ENCODE measurements at places on chromosomes 16 and 17.

GRCh38 chr16:57383276-57384247, 11.3 kb downstream of the CX3CL1 start:
- DNase-seq = peak; percentile 30

DNA sequence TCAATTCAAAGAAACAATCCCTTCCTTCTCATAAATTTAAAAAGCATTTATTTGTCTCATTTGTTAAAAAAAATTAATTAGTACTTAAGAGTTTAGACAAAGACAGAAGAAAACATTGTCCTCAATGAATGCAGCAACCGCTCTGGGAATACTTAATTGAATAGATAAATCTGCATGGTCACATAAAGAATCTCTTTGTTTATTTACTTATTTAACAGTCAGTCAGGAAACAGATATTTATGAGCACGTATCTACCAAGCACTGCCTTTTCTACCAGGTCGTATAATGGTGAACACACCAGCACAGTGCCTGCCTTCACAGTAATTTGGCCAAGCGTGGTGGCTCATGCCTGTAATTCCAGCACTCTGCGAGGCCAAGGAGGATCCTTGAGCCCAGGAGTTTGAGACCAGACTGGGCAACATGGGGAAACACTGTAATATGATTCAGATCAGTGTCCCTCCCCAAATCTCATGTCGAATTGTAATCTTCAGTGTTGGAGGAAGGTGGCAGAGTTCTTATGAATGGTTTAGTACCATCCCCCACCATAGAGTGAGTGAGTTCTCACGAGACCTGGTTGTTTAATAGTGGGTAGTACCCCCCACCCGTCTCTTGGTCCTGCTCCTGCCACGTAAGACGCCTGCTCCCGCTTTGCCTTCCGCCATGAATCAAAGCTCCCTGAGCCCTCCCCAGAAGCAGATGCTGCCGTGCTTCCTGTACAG, 8.1 kb downstream of the WIPI1 start:
- no peak for DNase-seq

DNA sequence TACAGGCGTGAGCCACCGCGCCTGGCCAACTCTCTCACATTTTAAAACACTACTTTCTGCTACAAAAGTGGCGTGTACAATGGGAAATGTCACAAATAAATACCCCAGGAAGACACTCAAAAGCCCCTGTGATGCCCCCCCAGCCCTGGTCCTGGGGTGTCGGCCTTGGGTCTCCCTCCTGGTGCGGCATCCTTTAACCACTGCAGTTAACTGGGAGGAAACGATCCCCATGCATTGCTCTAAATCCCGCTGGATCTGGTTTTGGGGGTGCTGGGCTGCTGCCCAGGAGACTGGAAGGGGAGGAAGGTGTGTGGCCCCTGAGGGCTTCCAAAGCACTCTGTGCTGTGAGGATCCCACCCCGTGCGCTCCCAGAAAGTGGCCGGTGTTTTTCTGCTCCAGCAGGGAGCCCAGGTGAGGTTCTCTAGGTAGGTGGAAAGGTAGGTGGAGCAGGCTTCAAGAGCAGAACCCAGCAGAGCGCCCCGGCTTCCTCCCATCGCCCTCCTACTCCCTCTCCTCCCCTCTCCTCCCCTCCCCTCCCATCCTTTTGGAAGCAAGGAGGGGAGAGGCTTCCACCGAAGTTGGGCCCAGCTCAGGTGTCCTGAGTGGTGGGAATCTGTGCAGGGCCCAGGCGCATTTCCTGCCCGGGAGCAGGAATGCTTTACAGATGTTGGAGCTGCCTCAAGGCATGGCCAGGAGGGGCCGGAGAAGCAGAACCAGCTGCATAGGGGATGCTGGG, 363.3 kb downstream of the SEC14L1 start:
- DNase-seq = no peak

- no peak for DNase-seq
Measured at GRCh38 chr17:83000738-83001137, 78.7 kb upstream of the METRNL start.

DNA sequence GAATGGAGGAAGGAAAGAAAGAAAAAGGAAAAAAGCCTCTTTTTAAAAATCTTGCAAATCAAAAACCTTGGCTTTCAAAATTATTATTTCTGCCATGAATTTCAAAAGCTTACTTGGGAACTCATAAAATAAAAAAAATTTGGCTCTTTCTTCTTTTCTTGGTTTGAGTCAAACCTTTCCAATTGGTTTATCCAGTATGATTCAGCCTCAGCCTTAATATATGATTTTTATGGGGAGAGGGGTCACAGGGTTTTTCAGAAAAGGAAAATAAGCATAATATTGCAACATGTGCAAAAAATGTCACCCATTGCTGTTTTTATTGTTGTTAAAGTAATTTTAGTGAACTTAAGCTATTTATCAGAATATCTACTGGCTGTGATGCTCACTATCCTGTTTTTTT, 31.2 kb upstream of the HAPSTR1 start:
- DNase-seq = no peak
